Gastrocnemius medialis (tissue), 4 donors: ENCODE measurements at places on chromosomes 4 and X. TPM values are rescaled to one million over a fixed set of nuclear protein-coding genes. Genes with fewer than 3 reads are reported as not detected.

TEX13B gene
- not detected for total RNA-seq

IGSF1 gene
- total RNA-seq = 0.56 TPM

SSX2B gene
- not detected for total RNA-seq

HERC5 gene
- 1.5 TPM for total RNA-seq

TDO2 gene
- not detected for total RNA-seq

CLCN4 gene
- total RNA-seq = 73.3 TPM

FGA gene
- total RNA-seq = 49.0 TPM

PPP2R2C gene
- 0.44 TPM for total RNA-seq

- DNase-seq = no peak
These were observed 68.0 kb downstream of the ADRA2C start for GRCh38 chr4:3834186-3834662.

DNA sequence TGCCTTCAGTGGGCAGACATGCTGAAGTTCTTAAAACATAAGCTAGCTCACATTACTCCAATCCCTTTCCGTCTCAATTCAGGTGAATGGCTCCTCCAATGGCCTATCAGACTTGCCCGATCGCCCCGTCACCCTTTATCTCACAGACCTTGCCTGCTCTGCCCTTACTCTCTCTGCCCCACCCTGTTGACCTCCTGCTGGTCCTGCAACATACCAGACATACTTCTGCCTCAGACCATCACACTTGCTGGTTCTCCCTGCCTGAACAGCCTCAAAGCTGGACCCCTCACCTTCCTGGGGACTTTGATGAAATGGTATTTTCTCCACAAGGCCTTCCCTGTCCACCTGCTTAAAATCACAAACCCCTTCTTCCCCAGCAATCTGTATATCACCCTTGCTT is 340.1 kb upstream of the NR3C2 start:
- no peak for DNase-seq

DNA sequence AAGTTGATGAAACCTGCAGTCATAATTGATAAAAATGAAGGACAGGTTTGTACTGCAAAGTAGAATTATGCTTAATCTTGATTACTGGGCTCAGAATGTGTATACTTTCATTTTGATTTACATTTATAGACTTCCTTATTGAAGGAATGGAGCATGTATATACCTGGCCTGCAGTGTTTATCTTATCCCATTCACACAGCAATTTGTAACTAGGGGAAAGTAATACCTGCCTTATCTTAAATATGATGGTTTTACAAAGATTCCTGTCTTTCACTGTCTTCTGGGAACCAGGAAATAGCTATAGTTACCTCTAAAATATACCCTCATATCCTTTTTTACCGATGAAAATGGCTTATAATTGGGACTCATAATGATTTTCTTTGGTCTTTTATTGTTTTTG is 29.7 kb downstream of the ADD1 start:
- DNase-seq = no peak

DNA sequence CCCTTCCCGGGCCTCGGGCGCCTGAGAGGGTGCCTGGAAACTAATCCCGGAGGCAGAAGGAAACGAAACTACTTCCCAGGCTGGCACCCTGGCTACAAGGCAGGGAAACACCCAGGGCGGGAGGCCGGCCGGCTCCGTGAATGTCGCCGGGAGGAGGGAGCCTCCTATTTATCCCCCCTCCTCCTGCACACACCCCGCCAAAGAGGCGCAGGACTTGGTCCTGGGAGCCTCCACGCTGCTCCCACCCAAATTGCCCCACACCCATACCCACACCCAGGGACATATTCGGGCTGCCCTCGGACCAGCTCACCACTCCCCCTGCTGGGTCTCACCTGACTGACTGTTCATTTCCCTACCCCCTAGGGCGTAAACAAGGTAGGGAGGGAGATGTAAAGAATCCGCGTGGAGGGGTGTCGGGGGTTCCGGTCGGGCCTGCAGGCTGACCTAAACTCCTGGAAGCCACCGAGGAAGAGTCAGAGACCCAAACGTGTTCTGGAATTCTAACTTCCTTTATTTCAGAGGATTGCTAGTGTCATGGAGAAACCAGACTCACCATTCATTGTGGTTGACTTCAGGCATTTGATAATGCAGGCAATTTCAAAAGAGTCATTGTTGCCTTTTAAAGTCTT is at the start of gene BTC:
BTC (minus strand) TSS at position 142 of the 629 bp plus-strand sequence. CDS start 198 bp downstream, outside the sequence.
- DNase-seq = no peak

- no peak for DNase-seq
These were observed 91.4 kb upstream of the TTC29 start for GRCh38 chr4:147037069-147037468.

GRCh38 chr4:16195209-16195608 is 31.1 kb downstream of the TAPT1 start:
- no peak for DNase-seq

DNA sequence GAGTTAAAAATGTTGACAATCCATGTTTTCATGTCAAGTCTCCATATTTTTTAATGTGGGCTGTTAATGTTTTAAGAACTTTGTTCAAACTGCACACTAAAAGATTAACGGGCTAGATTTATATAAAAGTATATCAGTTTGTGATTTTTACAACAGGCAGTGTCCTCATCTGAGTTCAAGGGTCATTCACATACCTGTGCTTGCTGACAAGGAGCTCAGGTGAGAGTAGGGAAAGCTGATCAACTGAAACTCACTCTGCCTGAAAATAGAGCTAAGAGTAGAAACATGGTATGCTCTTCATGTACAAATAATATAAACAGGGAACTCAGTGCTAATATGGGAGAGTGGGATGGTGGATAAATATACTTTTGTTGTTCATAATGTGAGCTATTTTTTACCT is 102.3 kb upstream of the DKK2 start:
- no peak for DNase-seq

DNA sequence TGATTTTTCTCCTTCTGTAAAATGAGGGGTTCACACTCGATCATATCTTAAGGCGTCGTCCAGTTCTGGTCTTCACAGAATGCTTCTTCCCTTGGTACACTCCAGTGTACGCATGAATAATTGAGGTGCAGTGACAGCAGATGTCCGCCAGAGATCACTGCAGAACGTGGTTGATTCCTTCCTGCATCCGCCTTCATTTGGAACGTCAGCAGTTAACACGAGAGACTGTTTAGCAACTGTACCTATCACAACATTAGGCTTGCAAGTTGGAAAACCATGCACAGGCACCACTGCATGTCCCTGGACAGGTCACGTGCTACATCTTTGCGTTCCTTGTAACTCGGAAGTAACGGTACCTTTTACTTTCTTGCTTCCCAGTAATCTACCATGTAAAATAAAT is 66.0 kb upstream of the GEMIN8 start:
- no peak for DNase-seq

DNA sequence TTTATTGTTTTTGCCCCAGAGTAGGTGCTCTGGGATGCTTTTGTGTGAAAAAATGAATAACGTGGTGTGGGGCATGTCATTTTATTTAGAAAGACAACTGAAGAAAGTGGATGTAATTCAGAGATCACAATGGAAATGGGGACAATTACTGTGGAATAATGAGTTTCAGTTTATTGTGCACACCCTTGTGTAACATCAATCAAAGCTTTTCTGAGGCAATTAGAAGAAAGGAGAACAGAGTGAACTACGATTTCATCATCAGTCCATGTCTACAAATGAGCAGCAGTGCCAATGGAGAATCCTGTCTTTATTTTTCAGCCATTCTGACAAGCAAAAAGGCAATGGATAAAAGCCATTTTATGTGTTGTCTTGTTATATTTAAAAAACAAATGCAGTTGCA is 339.2 kb downstream of the TMA16 start:
- DNase-seq = no peak

GRCh38 chr4:40283413-40283812 is 51.7 kb upstream of the CHRNA9 start:
- DNase-seq = no peak

DNA sequence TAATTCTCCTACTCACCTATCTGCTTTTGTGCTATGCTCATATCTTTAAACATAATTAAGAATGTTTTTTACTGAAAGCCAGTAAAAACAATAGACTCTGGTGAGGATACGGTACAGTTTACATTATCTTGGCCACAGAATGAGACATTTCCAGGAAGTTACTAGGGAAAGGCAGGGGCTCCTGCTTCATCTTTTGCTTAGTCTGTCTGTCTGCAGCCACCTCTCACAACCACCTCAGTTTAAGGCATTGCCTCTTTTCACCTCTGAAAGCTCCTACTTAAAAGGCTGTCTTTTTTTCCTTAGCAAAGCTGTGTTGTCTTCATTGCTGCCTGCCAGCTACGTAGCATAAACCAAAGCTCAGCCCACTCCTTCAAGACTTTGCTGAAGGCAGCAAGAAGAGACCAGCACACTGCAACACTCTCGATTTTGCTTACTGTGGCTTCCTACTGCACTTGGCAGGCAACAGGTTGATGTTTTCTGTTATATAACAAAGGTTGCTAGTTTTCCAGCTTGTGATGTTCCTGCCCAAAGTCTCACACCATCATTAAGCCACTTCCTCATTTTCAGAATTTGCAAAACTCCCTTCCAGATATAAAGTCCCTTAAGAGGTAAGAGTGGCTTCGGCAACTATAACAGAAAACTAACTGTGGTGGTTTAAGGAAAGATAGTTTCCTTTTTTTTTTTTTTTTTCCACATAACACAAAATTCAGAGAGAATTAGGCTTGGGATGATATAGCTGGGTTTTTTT is 432.9 kb downstream of the GRXCR1 start:
- no peak for DNase-seq
